Cardiac fibroblast (primary cell): ENCODE measurements at places on chromosomes 3 and 15.

- no peak for DNase-seq
These were observed 21.7 kb downstream of the LSM3 start for GRCh38 chr3:14200276-14200675.

DNA sequence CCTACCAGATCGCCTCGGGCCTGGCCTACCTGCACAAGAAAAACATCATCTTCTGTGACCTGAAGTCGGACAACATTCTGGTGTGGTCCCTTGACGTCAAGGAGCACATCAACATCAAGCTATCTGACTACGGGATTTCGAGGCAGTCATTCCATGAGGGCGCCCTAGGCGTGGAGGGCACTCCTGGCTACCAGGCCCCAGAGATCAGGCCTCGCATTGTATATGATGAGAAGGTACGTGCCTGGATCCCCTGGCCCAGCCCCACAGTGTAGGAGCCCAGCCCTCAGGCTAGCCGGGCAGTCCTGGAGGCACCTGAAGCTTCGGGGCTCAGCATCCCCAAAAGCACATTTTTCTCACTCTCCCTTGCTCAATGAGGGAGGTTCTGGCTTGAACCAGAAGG lies 135.8 kb downstream of the LRRK1 start:
- DNase-seq = no peak

- no peak for DNase-seq
These were observed 1026.2 kb downstream of the NAALADL2 start for GRCh38 chr3:175885231-175885766.

GRCh38 chr15:49179433-49180190 lies 9.6 kb downstream of the GALK2 start:
- no peak for DNase-seq

- DNase-seq = peak; percentile 49
These were observed 110.5 kb upstream of the GAP43 start for GRCh38 chr3:115512565-115513415.

- DNase-seq = no peak
These were observed 38.7 kb downstream of the GJD2 start for GRCh38 chr15:34716111-34716510.

DNA sequence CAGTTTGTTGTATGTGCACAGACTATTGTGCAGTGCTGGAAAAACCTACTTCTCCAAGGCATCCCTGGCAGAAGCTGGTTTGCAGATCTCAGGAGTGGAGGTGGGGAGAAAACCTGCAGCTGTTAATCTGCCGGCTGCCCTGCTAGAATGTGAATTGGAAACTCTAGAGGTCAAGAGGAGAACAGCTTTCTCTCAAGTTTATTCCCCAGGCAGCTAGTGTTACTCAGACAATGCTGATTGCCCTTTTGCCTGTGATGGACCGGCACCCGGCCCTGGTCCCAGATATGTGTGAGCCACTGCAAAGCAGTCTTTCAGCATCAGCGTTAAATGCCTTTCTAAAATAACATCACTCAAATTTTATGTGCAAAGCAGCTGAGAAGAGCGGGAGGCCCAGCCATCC lies 129.7 kb upstream of the TPM1 start:
- DNase-seq = no peak
